GM23248 (cell line): ENCODE measurements at places on chromosomes 13 and 19. TPM values are rescaled to one million over a fixed set of nuclear protein-coding genes. Genes with fewer than 3 reads are reported as not detected.

The ZNF136 gene
- total RNA-seq: 3.0 and 5.1 TPM in 2 replicates

GRCh38 chr19:1624458-1624857 is 19.2 kb upstream of the UQCR11 start:
- peak; percentile 63 for DNase-seq

The FKRP gene
- 32.1 and 41.5 TPM in 2 replicates for total RNA-seq

DNA sequence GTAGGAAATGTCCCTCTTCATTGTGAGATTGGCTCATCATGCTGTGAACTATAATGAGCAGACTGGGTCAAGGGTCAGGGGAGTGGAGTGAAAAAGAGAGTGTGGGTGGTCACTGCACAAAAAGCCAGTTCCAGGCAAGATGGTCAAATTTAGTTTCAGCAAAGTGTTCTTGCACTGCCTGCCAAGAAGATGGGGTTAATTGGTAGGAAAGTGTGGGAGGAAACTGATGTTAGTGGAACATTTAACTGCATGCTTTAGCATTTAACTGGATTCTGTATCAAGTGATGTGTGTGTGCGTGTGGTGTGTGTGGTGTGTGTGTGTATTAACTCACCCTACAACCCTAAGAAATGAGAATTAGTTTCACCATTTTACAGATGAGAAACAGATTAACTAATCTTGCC is 131.6 kb downstream of the COG6 start:
- peak; percentile 9 for DNase-seq

The SPRY2 gene
- 11.6 and 22.3 TPM in 2 replicates for total RNA-seq

DNA sequence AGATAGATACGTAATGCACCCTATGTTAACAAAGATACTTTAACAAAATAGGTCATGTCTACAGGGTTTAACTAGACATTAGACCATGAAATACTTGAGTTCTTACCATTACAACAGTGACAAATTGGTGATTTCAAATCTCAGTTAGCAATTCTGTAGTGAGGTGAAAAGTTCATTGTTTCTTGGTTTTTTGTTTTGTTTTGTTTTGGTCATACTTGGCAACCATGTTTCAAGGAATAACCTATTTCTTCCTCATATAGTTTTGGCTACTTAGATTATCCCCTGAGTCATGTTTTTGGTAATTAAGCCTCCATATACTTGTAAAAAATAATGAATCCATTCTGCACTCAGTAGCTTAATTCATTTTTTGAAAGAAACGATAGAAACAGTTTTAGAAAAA is 1200.4 kb downstream of the DIAPH3 start:
- DNase-seq: no peak

The PSG2 gene
- total RNA-seq: 0.76 and 0.89 TPM in 2 replicates

The PCSK4 gene
- 0.13 and 0.76 TPM in 2 replicates for total RNA-seq

- no peak for DNase-seq
Measured at GRCh38 chr13:35848336-35849255, 282.6 kb downstream of the DCLK1 start.

GRCh38 chr19:33375156-33375836 is 1.8 kb downstream of the CEBPG start:
- no peak for DNase-seq

DNA sequence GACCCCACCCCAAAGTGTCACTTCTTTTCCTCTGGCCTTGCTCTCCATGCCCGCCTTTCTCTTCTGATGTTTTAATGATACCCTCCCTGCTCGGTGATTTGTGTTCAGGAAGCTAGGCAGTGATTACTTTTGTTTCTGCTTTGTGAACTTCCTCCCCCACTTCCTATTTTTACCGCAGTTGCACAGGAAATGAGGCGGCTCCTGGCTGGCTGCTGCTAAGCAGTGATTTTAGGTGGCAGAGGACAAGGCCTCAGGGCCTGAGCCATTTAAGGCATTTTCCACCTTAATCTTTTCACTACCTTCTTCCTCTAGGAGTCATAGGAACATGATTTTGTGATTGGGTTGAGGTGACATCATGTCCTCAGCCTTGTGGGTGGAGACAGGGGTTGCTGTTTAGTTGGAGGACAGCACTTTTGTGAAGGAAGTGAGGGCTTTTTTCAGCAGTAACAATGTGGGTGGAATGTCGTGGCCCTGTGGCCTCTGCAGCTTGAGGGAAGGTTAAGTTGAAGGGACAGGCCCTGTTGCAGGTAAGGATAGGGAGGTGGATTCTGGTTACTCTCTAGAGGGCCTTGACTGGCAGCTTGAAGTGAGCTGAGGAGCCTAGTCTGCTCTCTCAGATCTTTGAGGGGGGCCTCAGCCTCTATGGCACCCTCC is 15.7 kb downstream of the GARRE1 start:
- peak; percentile 83 for DNase-seq
